Body of pancreas (tissue), 4 donors: ENCODE measurements at places on chromosomes 5 and 9. TPM values are rescaled to one million over a fixed set of nuclear protein-coding genes. Genes with fewer than 3 reads are reported as not detected.

DNA sequence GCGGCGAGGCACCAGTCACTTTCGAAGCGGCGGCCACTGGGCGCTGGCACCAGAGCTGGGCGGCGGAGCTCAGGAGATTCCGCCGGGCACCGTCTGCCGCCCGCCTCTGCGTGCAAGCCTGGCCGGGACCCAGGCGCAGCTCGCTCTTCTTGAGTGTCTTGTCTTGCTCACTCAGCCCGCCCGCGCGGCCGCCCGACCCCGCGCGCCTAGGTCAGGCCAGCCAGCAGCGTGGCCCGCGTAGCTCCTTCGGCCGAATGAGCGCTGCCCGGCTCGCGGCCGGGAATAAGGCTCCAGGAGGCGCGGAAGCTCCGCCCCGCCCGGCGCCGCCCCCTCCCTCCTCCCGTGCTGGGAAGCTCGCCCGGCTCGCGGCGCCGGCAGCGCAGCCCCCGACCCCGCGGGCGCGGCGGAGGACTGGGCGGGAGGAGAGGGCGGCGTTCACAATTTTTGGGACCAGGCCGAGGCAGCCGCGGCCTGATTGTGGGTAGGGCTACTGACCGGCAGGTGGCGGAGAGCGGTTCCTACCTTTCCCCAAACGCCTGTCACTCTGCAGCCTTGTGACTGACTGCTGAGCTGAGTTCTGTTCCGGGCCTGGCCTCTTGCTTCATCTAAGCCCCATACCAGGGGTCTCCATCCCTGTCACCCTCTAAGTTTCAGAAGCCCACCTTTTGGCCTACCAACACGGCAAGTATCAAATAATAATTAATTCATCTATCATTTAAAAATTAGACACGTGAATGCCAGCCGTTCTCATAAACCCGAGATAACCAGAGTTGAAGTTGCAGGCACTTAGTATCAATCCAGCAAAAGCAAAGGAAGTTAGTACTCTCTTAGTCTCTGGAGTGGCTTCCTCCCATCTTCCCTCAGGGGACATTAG lies at the start of gene HBEGF:
HBEGF (minus strand) TSS at position 256 of the 874 bp plus-strand sequence. CDS start 275 bp downstream, outside the sequence.
- H3K4me3 ChIP-seq: peak within 1 kb of the TSS; percentile 40
- H3K4me1 ChIP-seq: peaks cover 24% of the 10 kb centered on the region
- peak within 1 kb of the TSS; percentile 83 for H3K27ac ChIP-seq
- no peaks in the 10 kb centered on the region for H3K27me3 ChIP-seq

- no peak overlapping the region for H3K4me3 ChIP-seq
- H3K27ac ChIP-seq: no peak overlapping the region
- H3K27me3 ChIP-seq: no peaks in the 10 kb centered on the region
- H3K36me3 ChIP-seq: no peaks in the 10 kb centered on the region
Measured at GRCh38 chr5:124439609-124440008, 306.8 kb downstream of the ZNF608 start.

DNA sequence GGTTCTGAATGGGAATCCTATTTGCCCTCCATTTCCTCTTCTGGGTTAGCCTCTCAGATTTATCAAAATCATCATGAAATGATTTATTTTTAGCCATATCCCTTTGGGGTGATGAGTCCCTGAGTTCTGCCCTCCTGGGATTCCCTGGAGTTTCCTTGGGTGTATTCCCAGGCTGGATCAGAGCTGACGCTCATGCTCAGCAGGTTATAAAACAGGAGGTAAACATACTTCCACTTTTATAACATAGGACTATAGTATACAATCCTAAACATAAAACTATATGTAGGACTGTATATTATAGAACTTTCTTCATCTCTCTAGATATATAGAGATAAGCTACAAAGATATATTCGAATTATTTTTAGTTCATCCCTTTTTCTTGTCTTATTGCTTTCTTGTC lies 4.4 kb upstream of the PRRX2 start:
- H3K27me3 ChIP-seq: no peaks in the 10 kb centered on the region
- no peak overlapping the region for H3K4me3 ChIP-seq
- no peak for DNase-seq
- peaks cover 6% of the 10 kb centered on the region for H3K4me1 ChIP-seq

DNA sequence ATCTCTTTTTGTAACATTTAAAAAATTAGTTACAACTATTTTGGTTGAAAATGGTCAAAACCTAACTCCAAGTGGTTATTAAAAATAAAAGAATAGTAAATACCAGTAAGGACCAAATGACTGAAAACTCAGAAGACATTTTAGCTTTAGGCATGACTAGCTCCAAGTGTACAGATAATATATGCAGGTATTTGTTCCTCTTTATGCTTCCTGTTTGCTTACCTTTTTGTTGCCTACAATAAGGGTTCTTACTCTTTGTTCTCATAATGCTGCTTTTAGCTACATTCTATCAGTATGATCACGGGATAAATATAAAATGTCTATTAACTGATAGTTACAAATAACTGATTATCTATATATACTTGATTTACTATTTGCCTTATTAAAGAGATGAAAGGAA lies 259.6 kb downstream of the CDH12 start:
- H3K27me3 ChIP-seq: no peaks in the 10 kb centered on the region
- H3K4me1 ChIP-seq: no peaks in the 10 kb centered on the region
- no peak overlapping the region for H3K4me3 ChIP-seq

- H3K27ac ChIP-seq: no peak overlapping the region
- no peak overlapping the region for H3K4me3 ChIP-seq
Measured at GRCh38 chr9:115413766-115414382, 295.9 kb upstream of the TNC start.

GRCh38 chr5:105947461-105947860 lies 1723.3 kb downstream of the EFNA5 start:
- H3K4me3 ChIP-seq: no peak overlapping the region
- no peak for DNase-seq
- no peaks in the 10 kb centered on the region for H3K4me1 ChIP-seq
- H3K36me3 ChIP-seq: no peaks in the 10 kb centered on the region
- H3K27ac ChIP-seq: no peak overlapping the region
- no peaks in the 10 kb centered on the region for H3K27me3 ChIP-seq

DNA sequence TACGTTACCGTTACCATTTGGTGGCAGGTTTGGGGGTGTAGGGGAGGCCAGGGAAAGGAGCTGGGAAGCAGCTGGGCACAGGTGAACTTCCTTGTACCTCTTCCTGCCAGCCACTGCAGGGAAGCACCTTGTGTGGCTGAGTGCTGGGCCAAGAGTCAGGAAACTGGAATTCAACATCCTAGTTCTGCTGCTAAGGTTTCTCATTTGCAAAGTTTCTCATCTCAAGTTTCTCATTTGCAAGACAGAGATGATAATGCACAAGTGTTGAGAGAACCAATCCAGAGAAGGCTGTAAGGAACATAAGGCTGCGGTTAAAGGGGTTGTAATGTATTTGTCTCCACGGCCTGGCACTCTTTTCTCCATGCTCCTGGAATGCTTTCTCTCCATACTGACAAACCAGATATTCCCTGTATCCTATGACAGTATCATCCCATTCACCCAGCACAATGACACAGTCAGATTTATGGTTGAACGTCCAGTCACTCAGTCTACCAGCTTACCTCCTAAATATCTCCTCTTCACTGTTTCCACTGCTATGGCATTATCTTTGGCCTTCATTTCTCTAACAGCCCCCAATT lies 33.6 kb upstream of the LARP1 start:
- peaks cover 63% of the 10 kb centered on the region for H3K4me1 ChIP-seq
- DNase-seq: no peak
- no peaks in the 10 kb centered on the region for H3K36me3 ChIP-seq

- no peak overlapping the region for H3K4me3 ChIP-seq
- H3K27ac ChIP-seq: no peak overlapping the region
- H3K36me3 ChIP-seq: no peaks in the 10 kb centered on the region
Measured at GRCh38 chr5:111432883-111433536, 79.3 kb downstream of the STARD4 start.

GRCh38 chr5:52859628-52860027 lies 71.9 kb downstream of the ITGA1 start:
- no peaks in the 10 kb centered on the region for H3K27me3 ChIP-seq
- H3K27ac ChIP-seq: no peak overlapping the region
- no peak for DNase-seq

DNA sequence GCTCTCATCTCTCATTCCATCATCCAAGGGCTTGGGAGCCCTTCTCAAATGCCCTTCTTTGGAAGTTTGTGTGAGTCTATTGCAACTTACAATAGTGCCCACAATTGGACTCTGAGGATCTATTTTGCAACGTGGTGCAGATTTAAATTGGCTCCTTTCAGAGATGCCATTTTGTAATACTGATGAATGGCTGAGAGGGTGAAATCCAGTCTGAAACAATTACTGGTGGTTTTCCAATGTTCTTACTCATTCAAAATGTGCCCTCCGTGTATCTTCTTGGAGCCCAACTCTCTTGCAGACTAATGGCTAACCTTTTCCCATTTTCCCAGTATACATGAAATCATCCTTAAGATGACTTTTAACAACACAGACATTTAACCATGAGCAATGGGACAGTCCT lies 6.1 kb downstream of the ZNF462 start:
- no peaks in the 10 kb centered on the region for H3K36me3 ChIP-seq
- peaks cover 17% of the 10 kb centered on the region for H3K4me1 ChIP-seq
- no peak overlapping the region for H3K4me3 ChIP-seq
- H3K27me3 ChIP-seq: no peaks in the 10 kb centered on the region
- DNase-seq: no peak

DNA sequence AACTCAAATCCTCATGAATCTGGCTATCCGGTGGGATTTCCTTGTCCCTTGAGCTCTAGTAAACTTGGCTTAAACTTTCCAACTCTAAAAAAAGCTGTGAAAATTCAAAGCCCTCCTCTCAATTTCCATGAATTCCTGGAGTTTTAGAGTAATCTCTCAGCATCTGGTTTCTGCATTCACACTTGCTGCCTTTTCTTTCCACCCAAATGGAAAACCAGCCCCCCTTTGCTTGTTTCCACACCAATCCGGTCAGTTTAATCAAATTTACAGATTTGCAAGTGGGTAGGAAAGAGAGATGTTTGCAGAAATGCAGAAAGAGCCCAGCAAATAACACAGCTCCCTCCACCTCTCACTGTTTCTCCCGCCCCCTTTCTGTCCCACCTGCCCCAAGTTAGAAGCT lies 91.1 kb downstream of the ENC1 start:
- H3K4me1 ChIP-seq: no peaks in the 10 kb centered on the region
- H3K4me3 ChIP-seq: no peak overlapping the region
- H3K36me3 ChIP-seq: no peaks in the 10 kb centered on the region
- H3K27ac ChIP-seq: no peak overlapping the region

ZNF354B gene
- 21.3 TPM for total RNA-seq

GRCh38 chr5:380701-381309 lies 59.3 kb downstream of the AHRR start:
- H3K36me3 ChIP-seq: no peaks in the 10 kb centered on the region
- no peaks in the 10 kb centered on the region for H3K4me1 ChIP-seq
- H3K27ac ChIP-seq: no peak overlapping the region
- no peaks in the 10 kb centered on the region for H3K27me3 ChIP-seq
- no peak for DNase-seq

DNA sequence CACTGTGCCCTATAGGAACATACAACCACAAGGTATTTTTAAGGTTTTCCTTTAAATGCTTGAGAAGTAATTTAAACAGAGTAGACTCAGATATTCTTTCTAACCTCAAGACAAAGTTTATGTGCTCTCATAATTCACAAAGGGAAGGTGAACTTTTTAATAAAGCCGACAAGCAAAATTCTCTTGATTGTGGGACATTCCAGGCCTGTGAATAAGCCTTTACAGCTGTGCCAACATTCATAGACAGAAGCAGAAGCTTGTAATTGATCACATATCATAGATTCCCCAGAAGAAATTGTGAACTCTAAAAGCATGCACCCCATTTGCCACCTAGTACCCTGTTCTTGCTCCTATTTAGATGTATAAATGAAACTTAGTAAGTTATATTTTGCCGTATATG lies 1107.8 kb upstream of the SEMA6A start:
- no peak overlapping the region for H3K27ac ChIP-seq
- no peak overlapping the region for H3K4me3 ChIP-seq

DNA sequence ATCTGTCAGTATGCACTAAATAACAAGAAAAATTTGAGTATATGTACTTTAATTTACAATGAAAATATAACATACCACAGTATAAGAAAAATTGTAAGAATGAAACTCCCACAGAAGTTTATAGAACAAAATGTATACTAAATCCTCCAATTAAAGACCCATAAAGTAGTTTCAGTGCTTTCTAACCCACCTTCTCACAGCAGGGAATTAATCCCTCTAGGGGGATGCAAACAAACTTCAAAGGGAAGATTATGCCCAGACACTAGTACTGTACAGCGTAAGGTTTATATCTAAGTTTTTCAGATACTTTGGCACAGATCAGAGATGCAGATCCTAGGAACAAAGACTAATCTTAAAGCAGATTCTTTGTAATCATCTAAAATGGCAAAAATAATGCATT lies 57.2 kb downstream of the DENND1A start:
- no peaks in the 10 kb centered on the region for H3K36me3 ChIP-seq
- H3K4me1 ChIP-seq: no peaks in the 10 kb centered on the region
- H3K27me3 ChIP-seq: no peaks in the 10 kb centered on the region
- DNase-seq: no peak

GRCh38 chr5:95822043-95822541 lies 434 bp downstream of the GLRX start:
- H3K4me3 ChIP-seq: peak overlapping the region; percentile 45
- H3K27ac ChIP-seq: peak overlapping the region; percentile 61
- no peaks in the 10 kb centered on the region for H3K27me3 ChIP-seq

ALDH1B1 gene
- total RNA-seq: 17.5 TPM

GRIN3A gene
- under 0.01 TPM for total RNA-seq

GRCh38 chr9:15244001-15244441 lies 63.0 kb downstream of the TTC39B start:
- H3K4me1 ChIP-seq: peaks cover 8% of the 10 kb centered on the region
- H3K36me3 ChIP-seq: no peaks in the 10 kb centered on the region
- no peak overlapping the region for H3K4me3 ChIP-seq
- DNase-seq: no peak
- H3K27me3 ChIP-seq: no peaks in the 10 kb centered on the region
- no peak overlapping the region for H3K27ac ChIP-seq

- H3K27ac ChIP-seq: no peak overlapping the region
- peak; percentile 76 for DNase-seq
- no peaks in the 10 kb centered on the region for H3K36me3 ChIP-seq
- H3K4me1 ChIP-seq: peaks cover 81% of the 10 kb centered on the region
Measured at GRCh38 chr9:136525841-136526499, 19.9 kb downstream of the NOTCH1 start.

DNA sequence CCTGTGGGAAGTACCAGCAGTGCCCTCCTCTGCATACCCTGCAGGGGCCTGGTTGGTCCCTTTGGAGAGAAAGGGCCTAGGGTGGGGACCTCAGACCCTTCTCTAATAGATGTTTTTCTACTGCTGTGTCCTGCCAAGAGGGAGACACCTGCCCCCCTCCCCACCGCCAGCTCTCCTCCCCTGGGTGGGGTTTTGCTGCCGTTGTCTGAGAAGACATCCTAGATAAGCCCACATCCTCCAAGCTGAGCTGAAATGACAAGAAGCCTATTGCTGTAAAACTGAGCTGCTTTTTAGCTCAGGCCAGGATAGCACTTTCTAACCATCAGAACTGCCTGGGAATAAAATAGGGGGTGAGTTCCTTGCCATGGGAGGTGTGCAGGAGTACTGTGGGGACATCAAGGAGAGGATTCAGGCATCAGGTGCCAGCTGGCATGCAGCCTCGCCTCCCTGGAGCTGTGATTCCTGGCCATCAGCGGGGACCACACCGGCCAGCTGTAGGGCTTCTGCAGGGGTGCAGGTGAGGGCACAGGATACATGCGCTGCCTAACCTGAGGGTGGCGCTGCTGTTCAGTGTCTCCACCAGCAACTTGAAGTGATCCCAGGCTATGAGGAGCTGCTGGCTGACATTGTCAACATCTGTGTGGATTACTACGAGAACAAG lies 37.9 kb downstream of the CYFIP2 start:
- H3K4me3 ChIP-seq: no peak overlapping the region
- no peaks in the 10 kb centered on the region for H3K27me3 ChIP-seq
- H3K4me1 ChIP-seq: no peaks in the 10 kb centered on the region
- DNase-seq: no peak
- no peak overlapping the region for H3K27ac ChIP-seq
